Stimulated activated CD8-positive, alpha-beta memory T cell treated with anti-CD3 and anti-CD28 coated beads, Interleukin-4, amount 100 ng/mL, for 48 hours (primary cell): ENCODE measurements at places on chromosomes 6 and 20.

DNA sequence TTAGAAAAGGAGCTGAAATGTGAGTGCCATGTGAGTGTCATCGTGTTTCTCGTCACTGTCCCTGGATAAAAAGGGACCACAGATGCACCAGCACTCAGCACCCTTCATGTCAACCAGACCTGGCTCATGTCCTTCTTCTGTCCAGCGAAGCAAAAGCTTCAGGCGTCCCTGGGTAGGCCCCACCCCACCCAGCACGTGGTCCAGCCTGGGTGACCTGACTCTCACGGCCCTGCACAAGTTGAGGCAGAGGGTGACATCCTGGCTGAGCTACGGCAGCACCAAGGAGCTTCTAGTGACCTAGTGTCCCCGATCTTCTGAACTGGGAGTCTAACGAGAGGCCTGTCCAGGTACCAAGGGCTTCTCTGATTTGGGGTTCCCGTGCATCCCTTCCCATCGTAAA, 37.8 kb downstream of the PSMG4 start:
- DNase-seq = no peak

DNA sequence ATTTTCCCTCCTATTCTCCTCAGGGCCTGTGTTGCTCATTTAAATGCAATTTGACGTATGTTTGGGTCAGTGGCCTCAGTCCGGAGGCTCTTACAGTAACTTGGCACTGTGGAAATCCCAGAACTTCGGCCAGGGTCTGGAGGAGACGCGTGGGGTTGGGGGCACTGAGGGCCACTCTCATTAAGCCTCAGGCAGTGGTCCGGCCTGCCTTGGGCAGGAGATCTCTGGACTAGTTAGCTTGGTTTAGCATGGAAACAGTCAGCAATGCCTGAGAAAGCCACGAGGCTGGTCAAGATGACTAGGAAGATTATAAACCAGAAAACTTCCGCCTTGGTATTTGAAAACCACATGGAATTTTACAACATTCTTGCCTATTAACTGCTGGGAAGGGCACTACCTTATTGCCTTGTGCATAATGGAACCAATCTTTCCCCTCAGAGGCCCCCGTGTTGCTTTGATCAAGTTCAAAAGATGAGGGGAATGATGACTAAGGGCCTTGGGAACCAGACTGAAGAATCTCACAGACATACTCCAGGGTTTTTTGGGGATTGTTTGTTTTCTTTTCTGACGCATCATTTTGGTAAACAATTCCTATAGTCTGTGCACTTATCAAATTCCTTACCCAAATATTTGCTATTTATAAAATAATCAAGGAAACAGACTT, 206.0 kb upstream of the PREP start:
- DNase-seq = no peak

DNA sequence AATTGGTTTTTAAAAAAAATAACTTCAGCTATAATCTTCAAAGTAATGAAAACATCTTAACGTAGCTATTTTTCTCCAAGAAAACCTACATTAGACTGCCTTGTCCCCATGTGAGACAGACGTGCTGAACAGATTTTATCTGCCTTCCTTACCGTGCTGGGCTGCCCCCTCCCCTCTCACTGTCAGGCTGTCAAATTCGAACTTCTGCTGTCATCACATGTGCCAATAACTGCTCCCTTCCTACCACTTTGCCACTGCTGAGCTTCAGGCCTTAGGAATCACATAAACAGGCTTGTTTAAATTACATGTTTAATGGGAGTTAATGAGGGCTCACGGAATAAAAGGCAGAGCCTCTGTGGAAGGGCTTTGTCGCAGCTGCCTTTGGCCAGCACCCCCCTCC, 77.0 kb upstream of the NHSL1 start:
- DNase-seq = no peak

DNA sequence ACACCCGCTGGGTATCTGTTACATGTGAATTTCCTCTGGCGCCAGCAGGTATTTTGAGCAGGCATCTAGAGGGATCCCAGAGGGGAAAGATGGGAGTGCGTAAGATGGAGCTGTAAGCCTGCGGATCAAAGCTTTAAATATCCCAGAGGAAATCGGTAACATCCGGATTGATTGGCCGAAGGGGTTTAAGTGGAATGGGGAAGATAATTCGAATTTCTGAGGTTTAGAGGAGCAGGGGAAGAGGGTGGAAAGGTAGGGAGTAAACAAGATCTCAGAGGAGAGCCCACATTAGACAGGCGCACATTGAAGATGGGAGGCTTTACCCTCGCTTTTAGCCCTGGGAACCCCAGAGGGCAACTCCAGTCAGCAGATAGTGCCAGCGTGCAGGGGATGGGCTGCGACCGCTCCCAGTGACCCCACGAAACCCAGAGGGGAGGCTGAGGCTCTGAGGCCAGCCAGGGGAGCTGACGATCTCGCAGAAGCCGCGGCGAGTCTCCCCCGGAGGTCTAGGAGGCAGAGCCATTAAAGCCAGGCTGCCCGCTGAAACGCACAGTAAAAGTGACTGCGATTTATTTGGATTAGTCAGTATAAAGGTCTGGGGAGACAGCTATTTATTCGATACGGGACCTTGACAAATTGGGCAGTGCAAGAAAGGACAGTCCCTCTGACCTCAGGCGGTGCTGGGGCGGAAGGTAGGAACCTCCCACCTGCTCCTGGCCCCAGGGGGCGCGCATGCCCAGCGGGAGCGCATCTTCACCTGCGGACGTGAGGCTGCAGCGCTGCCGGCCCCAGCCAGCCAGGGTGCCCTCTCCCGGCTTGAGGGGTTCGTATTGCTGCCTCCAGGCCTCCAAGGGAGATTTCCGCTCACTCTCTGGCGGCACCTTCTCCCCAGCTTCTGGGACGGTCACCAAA, 34.3 kb upstream of the TCF21 start:
- DNase-seq = peak; percentile 26

- peak; percentile 69 for DNase-seq
These were observed 47.1 kb upstream of the ENTPD6 start for GRCh38 chr20:25148181-25148981.

- DNase-seq = no peak
These were observed 3.5 kb downstream of the PAX1 start for GRCh38 chr20:21708738-21709534.

DNA sequence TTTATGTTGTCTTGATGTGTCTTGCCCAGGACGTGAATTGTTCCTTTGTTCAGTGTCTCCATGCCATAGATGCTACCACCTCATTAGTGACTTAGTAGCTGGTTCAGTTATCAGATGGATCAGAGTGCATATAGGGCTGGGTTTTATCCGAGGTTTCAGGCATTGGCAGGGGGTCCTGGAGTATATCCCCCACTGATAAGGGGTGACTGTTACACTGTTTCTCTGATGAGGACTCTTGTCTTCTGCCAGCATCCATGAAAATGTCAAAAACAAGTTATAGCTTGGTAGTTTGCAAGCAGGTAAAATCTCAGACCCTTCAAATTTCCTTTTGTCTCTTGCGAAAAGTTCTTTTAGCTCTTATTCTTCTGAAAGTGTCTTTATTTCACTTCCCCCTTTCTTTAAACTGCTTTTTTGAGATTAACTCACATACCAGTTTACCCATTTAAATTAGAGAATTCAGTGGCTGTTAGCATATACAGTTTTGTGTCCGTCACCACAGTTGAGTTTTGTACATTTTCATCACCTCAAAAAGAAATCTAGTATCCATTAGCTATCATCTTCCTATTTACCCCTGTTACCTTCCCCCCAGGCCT, 109.2 kb downstream of the CDYL start:
- no peak for DNase-seq

DNA sequence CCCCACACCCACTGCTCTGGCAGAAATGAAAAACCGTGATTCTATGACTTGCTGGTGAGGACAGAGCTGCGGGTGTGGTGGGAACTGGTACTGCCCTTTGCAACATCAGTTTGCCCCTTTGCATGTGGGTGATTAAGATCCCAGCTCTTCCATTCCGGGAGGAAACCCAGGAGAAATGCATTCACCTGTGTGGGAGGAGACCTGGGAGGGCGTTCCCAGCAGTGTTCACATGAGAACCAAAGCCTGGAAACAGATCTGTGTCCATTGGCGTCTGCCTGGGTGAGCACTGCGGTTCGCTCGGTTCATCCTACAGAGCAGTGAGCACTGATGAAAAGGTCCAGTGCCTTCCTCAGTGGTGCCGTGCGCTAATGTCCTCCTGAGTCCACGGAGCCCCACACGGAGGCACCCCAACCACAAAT, 89.7 kb downstream of the SMOC2 start:
- DNase-seq = no peak

- DNase-seq = no peak
These were observed 8.7 kb upstream of the RAMACL start for GRCh38 chr6:166595061-166595780.

DNA sequence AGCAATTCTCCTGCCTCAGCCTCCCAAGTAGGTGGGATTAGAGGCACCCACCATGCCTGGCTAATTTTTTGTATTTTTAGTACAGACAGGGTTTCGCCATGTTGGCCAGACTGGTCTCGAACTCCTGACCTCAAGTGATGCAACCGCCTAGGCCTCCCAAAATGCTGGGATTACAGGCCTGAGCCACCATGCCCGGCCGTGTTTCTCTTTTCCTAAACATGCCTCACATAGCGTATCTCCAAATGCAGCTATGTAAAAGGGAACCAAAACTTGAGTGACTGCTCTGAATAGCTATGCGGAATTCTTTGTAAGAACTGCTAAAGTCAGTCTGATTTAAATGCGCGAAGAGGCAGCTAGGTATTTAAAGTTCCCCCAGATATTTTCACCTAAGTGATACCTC, 20.5 kb downstream of the BPIFA2 start:
- DNase-seq = no peak

DNA sequence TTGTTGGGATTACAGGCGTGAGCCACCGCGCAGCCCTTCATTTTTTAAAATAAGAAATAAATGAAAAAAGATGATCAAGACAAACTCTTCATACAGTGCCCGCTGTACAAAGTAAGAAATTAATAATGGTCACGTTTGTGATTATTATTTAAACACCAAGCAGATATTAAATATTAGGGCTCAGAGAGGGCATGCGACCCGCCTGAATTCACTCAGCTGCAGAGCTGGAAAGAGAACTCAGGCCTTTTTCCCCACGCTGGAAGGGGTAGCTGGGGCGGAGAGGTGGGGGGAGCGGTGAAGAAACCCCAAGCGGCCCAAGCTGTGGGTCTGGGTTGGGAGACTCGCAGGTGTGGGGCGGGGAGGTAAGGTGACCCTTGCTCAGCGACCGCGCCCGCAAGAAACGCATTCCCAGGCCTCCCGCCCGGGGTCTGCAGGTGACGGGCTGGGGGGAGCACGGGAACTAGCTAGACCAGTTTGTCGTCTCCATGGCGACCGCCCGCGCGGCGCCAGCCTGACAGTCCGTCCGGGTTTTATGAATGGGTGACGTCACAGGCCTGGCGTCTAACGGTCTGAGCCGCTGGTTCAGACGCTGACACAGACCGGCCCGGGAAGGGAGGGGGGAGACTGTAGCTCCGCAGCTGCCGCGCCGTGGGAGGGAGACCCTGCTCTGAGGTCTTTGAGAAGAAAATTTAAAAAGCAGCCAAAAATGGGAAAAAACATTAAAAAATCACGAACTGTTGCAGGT, 1.1 kb upstream of the ID1 start:
- DNase-seq = peak; percentile 87

DNA sequence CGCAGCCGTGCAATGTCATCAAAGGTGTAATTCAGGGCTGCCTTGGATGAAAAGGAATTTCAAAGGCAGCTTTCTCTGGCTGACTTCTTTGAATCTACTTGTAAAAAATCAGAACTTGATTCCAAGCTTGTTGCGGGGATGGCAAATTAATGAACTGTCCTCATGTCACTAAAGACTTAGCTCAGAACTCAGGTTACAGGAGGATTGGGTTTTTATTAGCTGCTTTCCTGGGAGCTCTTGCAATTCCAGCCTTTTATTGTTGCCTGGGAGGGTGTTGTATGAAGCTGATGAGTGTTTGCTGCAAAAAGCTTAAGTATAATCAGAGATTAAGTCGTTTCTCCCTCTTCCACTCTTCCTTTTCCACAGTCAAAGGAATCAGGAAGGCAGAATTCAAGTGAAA, 113.0 kb upstream of the CDH4 start:
- DNase-seq = no peak

- DNase-seq = no peak
These were observed 266.7 kb upstream of the CDYL start for GRCh38 chr6:4509506-4509905.

DNA sequence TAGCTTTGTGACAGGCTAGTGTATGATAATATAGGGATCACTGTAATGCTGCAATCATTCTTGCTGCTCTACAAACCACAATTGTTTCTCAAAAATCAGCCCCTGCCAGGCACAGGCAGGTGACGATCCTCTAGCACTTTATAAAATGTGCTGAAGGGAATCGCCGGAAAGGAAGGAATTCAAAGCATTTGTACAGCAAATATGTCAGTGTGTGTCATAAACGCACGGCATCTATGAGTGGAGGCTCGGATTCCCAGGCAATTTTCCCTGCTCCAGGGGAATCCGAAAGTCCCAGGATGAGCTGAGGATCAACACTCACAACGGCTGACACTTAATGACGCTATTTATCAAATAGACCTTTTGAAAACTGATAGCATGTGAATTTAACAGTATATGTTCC, 1.4 kb downstream of the PHACTR1 start:
- DNase-seq = no peak

DNA sequence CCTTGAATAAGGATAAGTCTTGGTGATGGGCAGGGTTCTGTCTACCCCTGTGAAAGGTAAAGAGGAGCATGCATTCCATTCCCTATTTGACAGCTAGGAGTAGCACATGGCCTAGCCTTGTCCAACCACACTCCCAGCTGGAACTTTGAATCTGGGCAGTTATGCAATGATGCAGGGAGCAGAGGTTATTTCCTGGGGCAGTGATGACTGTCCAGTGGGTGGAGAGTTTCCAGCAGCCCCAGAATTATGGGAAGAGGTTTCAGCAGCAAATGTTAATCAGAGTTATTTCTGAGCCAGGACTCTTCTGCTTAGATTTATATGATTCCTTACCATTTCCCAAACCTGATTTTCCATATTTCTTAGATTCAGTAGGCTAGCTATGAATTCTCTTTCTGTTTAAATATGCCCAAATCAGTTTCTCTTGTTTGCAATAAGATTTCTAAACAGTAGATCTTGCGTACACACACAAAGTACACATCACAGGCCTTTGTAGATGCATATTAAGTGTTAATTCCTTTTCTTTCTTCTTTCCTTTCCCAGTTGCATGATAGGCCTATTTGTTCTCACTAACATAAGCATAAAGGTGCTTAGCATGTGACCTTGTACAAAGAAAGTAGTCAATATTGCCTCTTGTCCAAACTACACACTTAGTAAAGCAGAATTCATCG, 17.3 kb upstream of the TXLNB start:
- no peak for DNase-seq

GRCh38 chr20:53231061-53231460, 258.9 kb downstream of the TSHZ2 start:
- DNase-seq = no peak

GRCh38 chr6:56693246-56693607, 50.5 kb upstream of the DST start:
- DNase-seq = no peak

GRCh38 chr6:41036601-41037000, 2.4 kb downstream of the UNC5CL start:
- DNase-seq = no peak

GRCh38 chr20:48660788-48661187, 167.0 kb downstream of the PREX1 start:
- DNase-seq = no peak
